Body of pancreas (tissue), 4 donors: ENCODE measurements at places on chromosomes 11 and 22.
A peak's percentile ranks its signal among the peaks of the same experiment; 100 is the strongest.

DNA sequence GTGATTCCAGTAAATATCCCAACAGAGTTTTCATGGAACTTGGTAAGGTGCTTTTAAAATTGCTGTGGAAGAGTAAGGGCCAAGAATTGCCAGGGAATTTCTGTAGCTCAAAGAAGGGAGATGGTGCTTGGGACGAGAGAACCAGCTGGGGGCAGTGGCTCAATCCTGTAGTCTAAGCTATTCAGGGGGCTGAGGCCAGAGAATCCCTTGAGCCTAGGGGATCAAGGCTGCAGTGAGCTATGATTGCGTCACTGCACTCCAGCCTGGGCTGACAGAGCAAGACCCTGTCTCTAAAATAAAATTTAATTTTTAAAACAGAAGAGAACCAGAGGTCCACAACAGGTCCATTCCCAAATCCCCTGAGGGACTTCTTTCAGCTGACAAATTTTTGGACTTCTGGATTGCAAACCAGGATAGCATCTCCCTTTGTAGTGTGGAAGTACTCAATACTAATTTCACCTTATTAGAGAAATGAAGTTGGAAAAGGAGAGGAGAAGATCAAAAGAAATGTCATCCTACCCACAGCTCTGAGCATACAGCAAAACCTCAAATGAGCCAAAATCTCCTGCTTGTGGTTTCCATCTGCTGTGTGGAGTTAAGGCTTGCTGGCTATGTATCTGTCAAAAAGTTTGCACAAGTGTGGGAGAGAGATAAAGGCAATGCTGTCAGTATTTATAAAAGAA lies 59.2 kb upstream of the CLPB start:
- DNase-seq = no peak

GRCh38 chr11:64510759-64511158 lies 80.3 kb upstream of the SLC22A12 start:
- DNase-seq = no peak

DNA sequence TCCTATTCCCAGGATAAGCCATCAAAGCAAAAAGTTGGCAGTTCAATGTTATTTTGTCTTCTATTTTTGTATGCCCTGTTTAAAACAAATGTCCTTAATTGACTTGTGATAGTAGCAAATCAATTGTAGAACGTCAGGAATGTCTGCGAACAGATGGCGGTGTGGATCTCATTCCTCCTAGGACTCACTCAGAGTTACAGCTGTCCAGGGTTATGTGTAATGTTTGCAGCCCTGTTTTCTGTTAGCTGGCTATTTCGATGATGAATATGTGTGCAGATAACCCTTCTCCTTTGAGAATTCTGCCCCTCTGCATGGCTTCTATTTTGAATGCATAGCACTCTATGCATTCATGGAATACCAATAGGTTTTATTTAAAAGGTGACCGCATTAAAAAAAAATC lies 1248.0 kb upstream of the CNTN5 start:
- DNase-seq = no peak

DNA sequence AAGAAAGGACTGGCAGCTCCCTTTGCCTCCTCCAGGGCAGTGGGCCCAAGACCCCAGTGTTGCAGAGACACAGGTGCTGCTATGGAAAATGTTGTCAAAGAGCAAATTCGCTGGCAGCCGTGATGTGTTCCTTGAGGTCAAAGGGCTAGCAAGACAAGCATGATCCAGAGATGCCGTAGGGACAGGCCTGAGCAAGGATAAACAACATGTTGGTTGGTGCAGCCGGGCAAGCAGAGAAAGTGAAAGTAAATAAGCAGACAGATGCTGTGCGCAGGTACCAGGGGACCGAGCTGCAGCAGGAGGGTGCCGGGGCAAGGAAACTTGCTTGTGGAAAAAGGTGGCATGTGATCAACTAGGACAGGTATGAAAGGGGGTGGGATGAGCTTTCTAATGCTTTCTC lies 125.5 kb upstream of the NECTIN1 start:
- peak; percentile 6 for DNase-seq

GRCh38 chr11:122791411-122791810 lies 46.9 kb upstream of the CRTAM start:
- no peak for DNase-seq

GRCh38 chr11:86954269-86955110 lies 705 bp downstream of the FZD4 start:
- DNase-seq = peak; percentile 82

- DNase-seq = no peak
Observed at GRCh38 chr11:15341587-15341986, 226.9 kb downstream of the INSC start.

GRCh38 chr11:28338371-28338770 lies 230.2 kb downstream of the METTL15 start:
- no peak for DNase-seq

- DNase-seq = no peak
Observed at GRCh38 chr11:134438542-134439537, 26.8 kb upstream of the B3GAT1 start.

DNA sequence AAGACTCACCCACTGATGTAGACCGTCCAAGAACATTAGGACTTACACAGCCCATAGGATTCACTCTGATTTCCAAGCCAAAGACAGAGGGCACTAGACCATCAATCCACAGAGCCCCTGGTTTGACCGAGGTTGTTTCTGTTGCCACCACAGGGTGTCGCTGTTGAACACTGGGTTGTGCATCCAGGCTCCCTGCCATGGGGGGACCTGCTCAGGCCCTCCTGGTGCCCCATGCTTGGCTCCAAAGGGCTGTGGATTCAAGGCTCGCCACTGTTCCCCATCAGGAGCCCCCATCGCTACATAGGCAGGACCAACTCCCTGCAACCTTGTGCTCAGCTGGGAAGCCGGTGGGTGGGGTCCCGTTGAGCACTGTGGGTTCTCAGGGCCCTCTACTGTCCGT lies 128.0 kb upstream of the ANO1 start:
- DNase-seq = no peak

- no peak for DNase-seq
Observed at GRCh38 chr11:128303383-128303782, 284.0 kb downstream of the ETS1 start.

- DNase-seq = peak; percentile 47
Observed at GRCh38 chr22:50731811-50732624, 6.0 kb upstream of the ACR start.

DNA sequence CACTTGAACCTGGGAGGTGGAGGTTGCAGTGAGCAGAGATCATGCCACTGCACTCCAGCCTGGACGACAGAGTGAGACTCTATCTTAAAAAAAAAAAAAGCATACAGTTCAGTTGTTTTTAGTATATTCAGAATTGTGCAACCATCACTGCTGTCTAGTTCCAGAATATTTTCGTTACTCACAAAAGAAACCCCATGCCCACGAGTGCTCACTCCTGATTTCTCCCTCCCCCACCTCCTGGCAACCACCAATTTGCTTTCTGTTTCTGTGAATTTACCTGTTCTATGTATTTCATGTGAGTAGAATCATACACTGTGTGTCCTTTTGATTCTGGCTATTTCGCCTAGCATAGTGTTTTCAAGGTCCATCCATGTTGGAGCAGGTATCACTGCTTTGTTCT lies 24.8 kb downstream of the PTPRJ start:
- no peak for DNase-seq

DNA sequence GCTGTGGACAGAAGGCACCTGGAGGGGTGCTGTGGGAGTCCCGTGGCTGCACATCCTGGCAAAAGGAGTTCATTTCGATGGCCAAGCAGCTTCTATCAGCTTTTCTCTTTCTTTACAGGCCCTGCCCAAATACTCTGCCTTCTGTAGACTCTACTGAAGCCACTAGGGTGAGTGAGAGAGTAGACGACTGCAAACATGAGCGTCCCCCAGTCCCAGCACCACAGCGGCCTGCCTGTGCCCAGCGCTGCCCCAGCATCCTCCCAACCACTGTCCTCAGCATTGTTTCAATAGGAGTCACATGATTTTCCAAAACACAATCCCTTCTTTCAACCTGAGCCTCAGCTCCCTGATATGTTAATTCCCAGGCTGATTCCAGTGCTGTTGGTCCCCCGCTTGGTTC lies 110.0 kb downstream of the KIRREL3 start:
- DNase-seq = no peak

GRCh38 chr11:19931141-19931770 lies 218.6 kb downstream of the NAV2 start:
- no peak for DNase-seq

DNA sequence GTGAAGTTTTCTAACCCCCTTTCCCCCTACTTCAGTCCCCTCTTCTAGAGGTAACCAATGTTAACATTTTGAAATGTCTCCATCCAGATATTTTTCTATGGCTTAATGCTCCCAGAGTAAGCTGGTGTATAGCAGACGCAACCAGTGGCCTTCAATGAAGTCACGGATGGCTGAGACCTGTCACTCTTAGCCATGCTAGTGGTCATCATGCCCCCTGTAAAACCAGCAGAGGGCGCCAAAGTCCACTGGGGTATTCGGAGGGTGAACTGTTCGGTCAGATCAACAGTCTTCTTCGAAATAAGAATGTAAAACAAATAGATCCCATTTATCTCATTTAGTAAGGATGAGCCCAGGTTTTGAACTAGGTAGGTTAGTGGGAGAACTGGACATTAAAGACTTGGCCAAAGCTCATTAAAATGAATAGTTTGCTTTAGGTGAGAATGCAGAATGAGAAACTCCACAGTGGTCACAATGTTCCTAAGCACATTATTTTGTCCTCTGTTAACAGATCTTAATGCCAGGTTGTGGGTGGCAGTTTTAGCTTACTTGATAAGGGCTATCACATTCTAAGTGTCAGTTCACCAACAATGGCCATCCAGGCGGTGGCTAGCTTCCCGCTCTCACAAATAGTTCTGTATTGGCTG lies 8.6 kb upstream of the MMP8 start:
- peak; percentile 67 for DNase-seq

DNA sequence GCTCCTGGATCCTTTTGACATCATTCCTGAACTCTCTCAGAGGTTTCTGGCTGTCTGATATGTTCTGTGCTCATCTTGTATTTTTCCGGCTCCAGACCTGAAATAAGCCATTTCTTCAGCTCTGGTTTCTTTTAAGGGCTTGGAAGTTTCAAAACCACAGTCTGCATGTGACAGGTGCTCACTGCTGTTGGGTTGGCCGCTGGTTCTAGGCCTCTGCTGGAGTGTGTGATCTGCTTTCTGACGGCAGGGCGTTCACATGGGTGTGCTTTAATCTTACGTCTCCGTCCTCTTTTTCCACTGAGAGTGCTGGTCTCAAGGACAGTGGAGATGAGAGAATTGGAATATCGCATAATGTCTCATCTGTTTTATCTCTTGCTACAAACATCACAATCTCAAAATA lies 10.3 kb downstream of the ZBED4 start:
- DNase-seq = no peak

GRCh38 chr22:30523646-30524489 lies 18.4 kb upstream of the SEC14L4 start:
- no peak for DNase-seq

- no peak for DNase-seq
Observed at GRCh38 chr11:79922641-79923040, 481.8 kb upstream of the TENM4 start.

GRCh38 chr22:21791635-21792625 lies 56.3 kb upstream of the YPEL1 start:
- DNase-seq = no peak

DNA sequence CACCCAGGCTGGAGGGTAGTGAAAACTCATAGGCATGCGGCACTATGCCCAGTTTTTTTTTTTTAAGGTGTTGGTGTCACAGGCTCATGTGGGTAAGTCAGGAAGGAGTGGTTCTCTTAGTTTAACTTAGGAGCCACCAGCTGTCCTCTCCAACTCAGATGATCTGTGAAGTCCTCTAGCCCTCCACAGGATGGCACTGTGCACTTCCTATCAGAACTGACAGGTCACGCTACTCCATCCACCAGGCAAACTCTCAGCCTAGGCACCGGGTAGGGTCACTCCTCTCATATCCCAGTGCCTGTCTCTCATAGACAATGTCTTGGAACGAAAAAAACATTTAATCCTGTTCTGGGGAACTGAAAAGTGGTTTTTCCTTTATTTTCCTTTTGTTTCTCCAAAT lies 16.5 kb downstream of the NAP1L4 start:
- no peak for DNase-seq

GRCh38 chr11:45974806-45975205 lies 52.4 kb downstream of the LARGE2 start:
- DNase-seq = no peak

GRCh38 chr11:91265946-91266345 lies 958.7 kb upstream of the FAT3 start:
- DNase-seq = no peak

DNA sequence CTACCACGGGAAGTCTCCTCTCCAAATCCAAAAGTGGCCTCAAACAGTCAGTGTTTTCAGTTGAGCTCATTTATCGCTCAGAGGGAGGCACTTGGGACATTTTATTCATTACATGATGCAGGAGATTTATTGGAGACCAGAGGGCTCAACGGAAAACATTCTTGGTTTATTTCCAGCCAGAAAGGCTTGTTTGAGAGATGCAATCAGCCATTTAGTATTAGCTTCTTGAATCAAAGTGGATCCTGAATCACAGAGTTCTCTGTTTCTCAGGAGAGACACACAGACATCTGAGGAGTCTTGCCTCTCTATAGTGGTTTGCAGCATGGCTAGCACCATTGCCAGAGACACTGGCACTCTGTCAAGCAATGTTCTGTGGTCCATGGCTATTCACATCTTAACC lies 31.5 kb downstream of the CD44 start:
- no peak for DNase-seq

DNA sequence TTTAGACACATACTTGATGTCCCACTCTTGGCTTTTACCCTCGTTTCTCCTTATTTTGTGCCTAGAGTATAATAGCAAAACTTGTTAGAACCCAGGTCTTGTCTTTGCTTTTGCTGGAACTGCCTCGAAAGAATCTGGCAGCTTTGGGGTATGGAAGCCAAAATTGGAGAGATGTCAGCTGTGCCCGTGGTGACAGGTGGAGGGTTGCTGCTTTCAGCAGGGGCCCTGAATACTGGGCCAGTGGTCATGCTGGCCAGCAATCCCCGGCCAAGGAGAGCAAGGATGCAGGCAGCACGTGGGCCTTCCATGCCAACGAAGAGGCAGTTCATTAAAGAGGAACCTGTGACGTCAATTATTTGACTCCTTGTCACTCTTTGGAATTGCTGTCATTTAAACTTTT lies 181.1 kb downstream of the HIPK3 start:
- no peak for DNase-seq

GRCh38 chr11:33835143-33835878 lies 56.6 kb downstream of the LMO2 start:
- DNase-seq = no peak

DNA sequence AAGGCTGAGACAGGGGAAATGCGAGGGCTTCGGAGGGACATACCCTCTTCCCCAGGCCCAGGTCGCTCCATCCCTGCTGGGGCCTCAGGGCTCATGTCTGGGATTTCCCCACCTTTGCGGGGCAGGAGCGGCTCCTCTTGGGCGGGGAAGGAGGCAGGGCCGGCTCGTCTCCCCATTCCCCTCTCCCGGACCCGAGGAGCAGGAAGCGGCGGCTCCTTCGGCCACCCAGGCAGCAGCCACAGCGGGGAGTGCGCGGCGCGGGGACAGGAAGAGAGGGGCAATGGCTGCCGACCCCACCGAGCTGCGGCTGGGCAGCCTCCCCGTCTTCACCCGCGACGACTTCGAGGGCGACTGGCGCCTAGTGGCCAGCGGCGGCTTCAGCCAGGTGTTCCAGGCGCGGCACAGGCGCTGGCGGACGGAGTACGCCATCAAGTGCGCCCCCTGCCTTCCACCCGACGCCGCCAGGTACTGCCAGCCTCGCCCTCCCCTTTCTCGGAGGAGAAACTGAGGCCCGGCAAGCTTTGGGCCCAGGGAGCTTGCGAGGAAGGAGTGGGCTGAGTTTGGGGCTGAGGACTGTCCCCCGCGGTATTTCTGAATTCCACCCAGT lies at the start of gene ANKK1:
Gene ANKK1 (plus strand): TSS at position 175 of the 607 bp plus-strand sequence. CDS start 106 bp downstream, at position 281.
- DNase-seq = peak; percentile 52
